Germinal center (tissue), 1 donor: ENCODE measurements at places on chromosomes 7 and 10.

DNA sequence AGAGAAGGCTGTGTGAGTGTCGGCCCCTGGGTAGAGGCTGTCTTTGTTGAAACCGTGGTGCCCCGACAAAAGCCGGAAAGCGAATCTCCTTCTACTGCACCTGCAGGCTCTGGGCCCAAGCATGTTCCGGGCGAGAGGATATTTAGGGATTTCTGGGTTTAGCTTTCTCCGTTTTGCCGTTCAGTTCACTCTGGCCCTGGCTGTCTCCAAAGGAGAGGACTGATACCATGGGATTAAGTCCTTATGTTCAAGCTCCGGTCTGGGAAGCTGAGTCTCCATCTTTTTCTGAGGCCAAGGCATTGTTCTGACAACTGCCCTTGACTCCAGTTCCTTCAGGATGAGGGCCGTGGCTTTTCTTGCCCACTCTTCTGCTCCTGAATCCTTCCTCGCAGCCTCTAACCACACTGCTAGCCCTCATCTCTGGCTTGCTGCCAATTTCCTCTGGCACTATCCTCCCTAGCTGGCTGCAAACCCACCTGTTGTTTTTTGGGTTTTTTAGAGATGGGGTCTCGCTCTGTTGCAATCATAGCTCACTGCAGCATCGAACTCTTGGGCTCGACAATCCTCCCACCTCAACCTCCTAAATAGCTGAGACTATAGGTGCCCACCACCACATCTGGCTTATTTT lies 206.8 kb downstream of the SKIDA1 start:
- DNase-seq, result no peak

DNA sequence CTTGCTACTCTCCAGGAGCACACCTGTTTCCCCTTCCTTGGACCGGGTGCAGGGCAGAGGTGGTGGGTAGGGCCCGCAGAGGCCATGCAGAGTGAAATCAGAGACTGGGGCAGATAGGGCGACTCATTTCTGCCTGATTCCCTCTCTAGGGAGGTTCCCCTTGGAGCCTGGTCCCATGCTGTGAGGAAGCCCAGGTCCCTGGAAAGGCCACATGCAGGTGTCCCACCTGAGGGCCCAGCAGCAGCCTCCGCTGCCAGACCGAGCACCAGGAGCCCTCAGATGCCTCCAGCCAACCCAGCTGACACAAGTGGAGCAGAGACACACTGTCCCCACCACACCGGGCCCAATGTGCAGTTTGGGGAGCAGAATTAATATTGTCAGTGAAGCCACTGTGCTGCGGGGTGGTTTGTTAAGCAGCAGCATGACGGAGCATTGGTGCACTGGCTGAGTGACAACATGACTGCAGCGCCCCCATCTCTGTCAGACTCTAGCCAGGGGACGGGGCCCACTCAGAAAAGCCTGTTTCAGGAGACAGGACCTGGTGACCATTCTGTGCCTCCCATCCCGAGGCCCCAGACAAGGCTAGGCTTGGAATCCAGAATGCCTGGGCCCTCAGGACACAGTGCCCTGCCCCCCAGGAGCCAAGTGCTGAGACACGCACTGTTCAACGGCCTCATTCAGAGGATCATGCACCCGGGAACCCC lies 30.4 kb upstream of the RET start:
- DNase-seq, result no peak

GRCh38 chr7:44194069-44194468 lies 4.8 kb upstream of the GCK start:
- no peak for DNase-seq

GRCh38 chr10:11909618-11910017 lies 86.5 kb downstream of the PROSER2 start:
- no peak for DNase-seq

DNA sequence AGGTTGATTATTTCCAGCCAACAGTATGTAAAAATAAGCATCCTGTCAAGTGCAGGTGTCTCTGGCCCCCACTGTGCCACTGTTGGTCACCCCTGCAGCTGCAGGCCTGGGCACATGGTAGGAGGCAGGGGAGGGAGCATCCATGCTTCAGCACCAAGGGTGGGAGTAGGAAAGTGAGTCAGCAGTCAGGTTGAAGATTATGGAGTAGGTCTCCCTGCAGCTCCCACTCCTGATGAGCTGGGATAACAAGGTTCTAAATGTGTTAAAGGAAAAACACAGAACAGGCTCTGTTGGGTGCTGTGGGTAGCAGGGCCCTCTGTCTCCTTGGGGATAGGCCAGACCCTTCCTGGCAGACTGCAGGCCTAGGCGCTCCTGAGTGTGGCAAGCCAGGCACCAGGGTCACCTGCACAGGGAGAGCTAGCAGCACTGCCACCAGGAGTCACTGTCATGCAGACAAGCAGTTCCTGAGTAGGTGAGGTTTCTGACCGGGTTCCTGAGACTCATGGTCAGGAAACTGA lies 59.3 kb downstream of the NUDCD3 start:
- DNase-seq, result peak; percentile 79

DNA sequence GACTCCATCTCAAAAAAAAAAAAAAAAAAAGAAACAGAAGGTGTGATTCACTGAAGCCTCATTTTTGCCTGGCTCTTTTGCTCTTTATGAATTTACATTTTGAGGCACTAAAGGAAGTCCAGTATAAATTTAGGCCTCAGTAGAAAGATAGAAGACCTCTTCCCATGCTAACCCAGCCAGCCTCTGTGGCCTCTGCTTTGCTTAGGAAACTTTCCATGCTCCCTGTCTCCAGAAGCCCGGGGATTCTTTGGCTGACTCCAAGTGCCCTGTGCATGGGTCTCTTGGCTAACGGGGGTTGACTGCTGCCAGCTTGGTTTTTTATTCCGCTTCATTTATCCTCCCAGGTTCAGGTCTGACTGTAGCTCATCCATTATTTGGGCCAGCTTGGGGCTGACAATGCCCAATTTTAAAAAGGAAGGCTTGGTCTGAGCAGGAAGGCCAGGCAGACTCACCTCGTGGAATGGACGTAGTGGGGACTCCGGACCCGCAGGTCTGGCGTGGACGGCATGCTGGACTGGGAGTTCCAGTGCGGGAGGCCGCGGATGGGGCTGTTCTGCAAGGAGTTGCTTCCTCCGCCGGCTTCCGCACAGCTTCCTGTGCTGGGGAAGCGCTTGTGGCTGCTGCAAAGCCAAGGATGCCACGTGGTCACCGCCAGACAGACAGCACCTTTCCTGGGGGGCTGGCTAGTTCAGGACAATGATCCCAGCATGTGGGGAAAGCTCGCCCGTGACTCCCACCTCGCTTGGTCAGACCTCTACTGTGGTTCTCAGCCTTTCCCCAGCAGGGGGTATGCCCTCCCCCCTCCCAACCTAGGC lies 72.3 kb downstream of the PRPF18 start:
- DNase-seq, result no peak

- no peak for DNase-seq
Observed at GRCh38 chr10:18483516-18484186, 167.7 kb downstream of the NSUN6 start.

- no peak for DNase-seq
Observed at GRCh38 chr7:125118444-125118843, 188.8 kb upstream of the POT1 start.

GRCh38 chr10:34835908-34836508 lies 20.9 kb upstream of the PARD3 start:
- no peak for DNase-seq

DNA sequence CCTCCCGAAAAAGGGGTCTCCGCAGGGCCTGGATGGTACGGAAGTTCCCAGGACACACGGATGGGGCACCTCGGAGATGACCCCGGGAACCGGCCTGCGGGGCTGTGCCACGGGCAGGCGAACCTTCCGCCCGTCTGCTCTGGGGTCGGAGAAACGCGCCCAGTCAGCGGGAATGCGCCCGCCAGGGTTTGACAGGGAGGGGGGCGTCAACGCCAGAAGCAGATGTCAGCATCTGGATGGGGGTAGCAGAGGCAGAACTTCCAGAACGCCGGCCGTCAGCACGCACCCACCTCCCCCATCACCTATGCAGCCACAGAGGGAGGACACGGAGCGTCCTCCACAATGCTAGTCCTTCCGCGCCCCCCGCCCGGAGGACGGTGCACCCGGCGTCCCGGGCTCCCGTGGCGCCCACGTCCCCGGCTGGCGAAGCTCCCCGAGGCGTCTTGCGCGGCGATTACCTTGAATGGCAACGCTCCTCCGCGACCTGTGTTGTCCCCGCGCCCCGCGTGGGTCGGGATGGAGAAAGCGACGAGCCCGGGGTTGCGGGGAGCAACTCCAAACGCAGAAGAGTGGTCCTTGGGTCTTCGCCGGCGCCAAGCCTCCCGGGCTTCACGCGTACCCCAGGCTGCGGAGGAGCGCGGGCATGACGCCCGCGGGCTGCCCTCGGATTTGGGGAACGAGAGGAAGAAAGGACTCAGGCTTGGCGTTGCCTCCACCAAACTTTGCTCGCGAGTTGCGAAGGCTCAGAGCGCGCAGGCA lies 561 bp downstream of the FGFR2 start:
- DNase-seq, result no peak

DNA sequence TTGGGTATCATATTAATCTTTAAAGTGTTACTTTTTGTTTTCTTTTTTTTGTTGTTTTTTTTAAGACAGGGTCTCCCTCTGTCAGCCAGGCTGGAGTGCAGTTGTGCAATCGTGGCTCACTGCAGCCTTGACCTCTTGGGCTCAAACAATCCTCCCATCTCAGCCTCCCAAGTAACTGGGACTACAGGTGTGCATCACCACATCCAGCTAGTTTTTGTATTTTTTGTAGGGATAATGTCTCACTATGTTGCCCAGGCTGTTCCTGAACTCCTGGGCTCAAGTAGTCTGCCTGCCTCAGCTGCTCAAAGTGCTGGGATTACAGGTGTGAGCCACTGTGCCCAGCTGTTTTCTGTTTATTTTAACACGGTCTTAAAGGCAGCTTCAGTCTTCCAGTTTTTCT lies 23.3 kb downstream of the KMT2E start:
- no peak for DNase-seq

GRCh38 chr10:125103466-125103865 lies 56.9 kb downstream of the CTBP2 start:
- DNase-seq, result no peak

DNA sequence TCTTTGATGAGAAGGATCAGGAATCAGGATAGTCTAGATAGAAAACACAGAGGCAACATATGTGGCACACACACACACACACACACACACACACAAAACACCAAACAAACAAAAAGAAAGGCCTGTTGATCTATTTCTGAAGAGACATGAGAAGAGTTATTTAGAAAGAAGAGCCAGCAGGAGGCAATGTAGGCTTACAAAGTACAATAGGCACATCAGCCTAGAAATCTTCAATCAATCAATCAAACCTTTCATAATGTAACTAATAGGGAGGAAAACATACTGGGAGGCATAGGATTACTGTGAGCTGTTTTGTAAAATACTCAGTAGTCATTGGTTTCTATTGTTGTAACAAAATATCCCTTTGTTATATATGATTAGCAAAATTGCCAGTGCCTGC lies 47.3 kb upstream of the TES start:
- DNase-seq, result no peak
